Stimulated activated naive CD4-positive, alpha-beta T cell (primary cell): ENCODE measurements at places on chromosomes 6 and 20.

DNA sequence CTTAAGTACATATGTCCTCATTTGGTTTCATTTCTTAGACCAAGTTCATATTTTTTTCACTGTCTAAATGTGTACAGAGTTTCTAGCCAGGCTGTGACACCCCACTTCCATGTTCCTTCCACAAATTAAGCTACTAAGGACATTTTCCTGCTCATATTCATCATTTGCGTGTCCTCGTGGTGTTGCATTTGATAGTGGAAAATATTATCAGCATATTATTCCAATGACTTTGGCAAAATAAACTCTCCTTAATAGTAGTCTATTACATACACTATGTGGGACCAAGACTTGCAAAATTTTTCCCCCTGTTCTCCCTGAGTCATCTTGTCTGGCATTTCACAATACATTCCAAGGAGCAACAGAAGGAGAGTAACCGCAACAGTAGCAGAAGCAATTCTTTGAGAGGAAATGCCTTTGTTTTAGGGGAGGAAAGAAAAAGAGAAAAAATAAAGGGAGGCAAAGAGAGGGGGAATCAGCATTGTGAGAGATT is 599.2 kb downstream of the COL12A1 start:
- DNase-seq = no peak

DNA sequence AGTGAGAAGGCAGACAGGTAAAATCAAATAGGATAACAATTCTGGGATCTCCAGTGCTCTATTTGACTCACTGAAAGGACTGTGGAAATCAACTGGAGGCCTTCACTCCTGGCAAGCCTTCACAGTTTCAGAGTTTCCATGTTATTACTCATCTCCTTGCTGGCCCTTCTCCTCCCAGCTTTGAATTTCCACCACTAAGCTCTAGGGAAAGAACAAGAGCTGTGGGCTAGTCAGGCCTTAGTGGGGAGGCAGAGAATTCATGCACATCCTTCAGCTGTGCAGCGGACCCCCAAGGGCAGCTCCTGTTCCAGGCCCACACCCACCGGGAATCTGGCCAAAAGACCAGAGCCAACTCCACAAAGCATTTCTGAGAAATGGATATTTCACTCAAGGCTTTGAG is 26.0 kb downstream of the MYLIP start:
- DNase-seq = no peak

- no peak for DNase-seq
These were observed 30.5 kb downstream of the SLC9A8 start for GRCh38 chr20:49843139-49843538.

- no peak for DNase-seq
These were observed 41.1 kb upstream of the NKX2-2 start for GRCh38 chr20:21554985-21555384.

GRCh38 chr6:111105578-111105977 is 18.3 kb downstream of the SLC16A10 start:
- DNase-seq = no peak

DNA sequence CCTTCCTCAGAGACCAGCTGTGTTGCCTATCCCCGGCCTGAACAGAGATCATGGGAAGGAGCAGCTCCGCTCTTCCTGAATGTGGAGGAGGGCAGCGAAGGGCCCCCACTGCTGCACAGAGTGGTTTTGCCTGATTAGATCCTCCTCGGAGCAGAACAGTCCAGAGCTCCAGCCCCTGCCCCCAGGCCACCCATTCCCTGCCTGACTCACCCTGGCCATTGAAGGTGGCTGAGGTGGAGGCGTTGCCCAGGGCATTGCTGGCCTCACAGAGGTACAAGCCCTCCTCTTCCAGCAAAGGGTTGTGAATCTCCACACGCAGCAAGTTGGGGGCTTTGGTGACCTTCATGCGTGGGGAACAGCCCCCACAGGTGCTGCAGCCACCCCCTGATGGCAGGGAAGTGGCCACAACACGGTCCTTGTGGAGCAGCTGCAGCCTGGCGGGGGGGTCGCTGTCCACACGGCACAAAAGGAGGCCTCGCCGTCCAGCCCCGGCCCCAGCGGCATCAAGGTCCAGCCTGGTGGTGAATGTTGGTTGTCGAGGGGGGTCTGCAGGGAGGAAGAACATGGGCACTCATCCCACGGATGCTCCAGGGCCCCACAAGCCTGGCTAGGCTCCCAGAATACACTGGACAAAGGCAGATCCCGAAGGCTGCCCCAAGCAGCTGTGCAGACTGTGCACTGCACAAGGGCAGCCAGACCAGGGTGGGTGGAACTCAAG is 14.7 kb downstream of the SIGLEC1 start:
- DNase-seq = no peak

DNA sequence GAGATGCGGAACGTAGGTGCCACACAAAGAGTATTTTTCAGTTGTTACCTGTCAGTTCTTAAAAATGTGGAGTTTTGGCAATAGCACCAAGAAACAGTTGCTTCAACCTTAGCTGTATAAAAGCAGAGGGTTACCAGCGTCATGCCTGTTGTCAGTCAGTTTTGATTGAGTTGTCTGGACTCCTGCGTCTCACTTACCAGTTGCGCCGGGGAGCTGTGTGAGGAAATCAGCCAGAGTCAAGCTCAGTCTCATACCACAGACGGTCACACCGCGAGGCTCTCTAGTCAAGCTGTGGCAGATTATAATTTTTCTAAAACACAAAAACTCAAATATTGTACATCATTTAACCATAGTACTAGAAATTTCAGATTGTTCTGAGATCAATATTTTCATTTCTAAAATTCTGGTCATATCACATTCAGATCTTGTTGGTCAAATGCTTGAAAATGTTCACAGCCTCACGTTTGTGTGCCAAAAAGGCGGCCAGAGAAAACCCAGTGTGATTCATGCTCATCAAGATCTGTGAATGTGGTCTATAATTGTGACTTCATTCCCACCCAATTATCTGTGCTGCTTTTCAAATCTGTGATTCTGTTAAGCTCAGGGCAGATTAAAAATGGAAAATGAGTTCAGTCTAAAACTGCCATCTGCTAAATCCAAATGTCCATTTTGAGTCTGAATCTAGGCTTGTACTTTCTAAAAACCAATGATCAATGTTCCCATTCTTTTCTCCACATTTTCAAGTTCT is 37.5 kb downstream of the SASH1 start:
- DNase-seq = no peak

GRCh38 chr20:50450881-50451752 is 59.1 kb upstream of the PTPN1 start:
- DNase-seq = no peak

GRCh38 chr6:127457456-127458064 is 1.6 kb downstream of the KIAA0408 start:
- no peak for DNase-seq

DNA sequence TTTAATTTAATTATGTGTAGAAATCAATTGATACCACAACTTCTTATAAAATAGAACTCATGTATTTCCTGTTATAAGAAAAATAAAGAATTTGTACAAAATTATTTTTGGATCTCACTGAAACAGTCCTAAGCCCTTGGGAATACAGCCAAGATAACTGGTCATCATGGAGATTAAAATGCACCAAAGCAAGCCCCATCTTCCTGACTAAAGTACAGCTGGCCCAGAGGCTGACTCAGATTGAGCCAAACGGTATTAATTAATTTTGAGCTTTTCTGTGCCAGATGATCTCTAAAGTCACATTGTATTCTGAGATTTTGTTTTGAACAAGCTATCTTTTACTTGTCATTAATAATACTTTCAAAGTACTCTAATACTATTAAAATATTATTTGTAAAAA is 978.5 kb downstream of the TBC1D32 start:
- no peak for DNase-seq

GRCh38 chr6:167093406-167093921 is 29.4 kb upstream of the CCR6 start:
- DNase-seq = no peak

DNA sequence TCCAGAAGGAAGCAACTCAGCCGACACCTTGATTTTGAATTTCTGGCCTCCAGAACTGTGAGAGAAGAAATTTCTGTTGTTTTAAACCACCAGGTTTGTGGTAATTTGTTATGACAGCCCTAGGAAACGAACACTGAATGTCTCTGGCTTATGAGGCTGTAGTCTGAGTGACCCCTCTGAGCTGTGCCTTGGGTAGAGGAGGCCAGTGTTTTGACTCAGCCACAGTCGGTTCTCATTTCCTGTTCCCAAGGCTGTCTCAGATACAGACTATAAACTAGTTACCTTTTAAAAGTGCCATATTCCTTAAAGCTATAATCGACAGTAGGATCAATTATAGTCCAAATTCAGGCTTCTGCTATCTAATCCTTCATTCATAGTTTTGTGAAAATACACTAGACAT is 391.2 kb upstream of the MAP3K7 start:
- DNase-seq = no peak

GRCh38 chr6:3868544-3868943 is 19.4 kb downstream of the FAM50B start:
- DNase-seq = no peak

DNA sequence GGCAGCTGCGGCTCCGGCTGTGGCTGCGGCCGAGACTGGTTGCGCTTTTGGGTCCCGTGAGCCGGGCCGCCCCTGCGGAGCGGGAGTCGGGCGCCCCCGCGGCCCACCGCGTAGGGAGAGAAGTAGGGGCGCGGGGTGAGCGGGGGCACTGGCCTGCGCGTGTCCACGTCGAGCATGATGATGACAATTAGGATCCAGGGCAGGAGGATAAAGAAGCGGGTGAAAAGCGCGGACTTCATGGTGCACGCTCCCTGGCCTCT is 739 bp downstream of the B3GAT2 start:
- DNase-seq = no peak

GRCh38 chr20:8646033-8646441 is 422.9 kb upstream of the PLCB4 start:
- no peak for DNase-seq

DNA sequence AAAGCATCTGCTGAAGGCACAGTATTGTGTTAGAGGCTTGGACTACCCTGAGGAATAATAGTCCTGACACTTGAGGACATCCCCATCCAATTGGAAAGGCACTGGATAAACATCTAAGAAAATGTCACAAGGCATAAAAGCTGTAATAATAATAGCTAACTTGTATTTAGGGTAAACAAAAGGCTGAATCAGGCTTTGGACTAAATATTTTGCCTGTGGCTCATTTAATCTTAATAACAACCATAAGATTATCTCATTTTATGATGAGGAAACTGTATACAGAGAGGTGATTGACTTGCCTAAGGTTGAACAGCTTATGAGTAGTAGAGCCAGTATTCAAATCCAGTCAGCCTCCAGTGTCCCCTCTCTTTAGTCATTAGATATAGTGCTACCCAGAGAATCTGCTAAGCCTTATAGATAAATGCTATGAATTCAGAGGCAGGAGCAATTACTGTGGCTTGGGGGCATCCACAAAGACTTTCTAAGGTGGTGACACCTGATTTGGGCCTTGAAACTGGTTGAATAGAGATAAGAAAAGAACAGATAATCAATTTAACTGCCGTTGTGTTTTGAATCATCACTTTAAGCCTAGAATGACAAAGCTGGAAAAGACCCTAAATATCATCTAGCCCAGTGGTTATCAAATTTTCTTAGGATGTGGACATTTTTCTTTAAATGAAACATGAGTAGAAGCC is 7.5 kb upstream of the ZSWIM1 start:
- no peak for DNase-seq

GRCh38 chr20:57212534-57213276 is 53.7 kb downstream of the BMP7 start:
- no peak for DNase-seq

- no peak for DNase-seq
These were observed 293.1 kb downstream of the SOX4 start for GRCh38 chr6:21886542-21887151.

DNA sequence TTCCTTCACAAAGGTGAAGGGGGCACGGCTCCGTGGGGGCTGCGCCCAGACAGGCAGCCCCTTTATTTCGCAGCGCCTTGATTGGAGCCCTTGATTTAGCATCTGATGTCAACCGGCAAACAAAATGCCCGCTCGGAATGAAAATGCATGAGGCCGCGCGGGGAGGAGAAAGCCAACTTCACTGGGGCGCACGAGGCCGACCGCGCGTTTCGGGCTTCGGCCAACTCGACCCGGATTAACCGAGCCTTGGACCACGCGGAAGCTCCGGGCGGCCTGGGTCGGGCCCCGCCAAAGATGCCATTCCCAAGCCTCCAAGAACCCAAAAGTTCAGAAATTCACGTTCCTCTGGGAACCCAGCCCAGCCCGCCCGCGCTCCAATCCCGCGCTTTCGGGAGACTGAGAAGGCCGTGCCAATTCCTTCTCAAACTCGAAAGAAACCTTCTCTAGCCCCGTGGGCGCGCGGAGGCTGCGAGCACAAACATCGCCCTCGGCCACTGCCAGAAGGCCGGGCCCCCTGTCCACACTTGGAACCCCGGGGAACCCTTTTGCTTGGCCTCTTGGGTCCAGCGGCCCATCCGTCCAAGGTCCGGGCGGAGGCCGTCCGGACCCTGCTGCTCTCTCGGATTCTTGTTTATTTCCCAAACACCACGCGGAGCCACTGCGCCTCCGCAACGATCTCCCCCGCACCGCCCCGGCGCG is 879 bp upstream of the INSM1 start:
- no peak for DNase-seq
